ENCODE measurements at places on chromosomes 1 and 21.

DNA sequence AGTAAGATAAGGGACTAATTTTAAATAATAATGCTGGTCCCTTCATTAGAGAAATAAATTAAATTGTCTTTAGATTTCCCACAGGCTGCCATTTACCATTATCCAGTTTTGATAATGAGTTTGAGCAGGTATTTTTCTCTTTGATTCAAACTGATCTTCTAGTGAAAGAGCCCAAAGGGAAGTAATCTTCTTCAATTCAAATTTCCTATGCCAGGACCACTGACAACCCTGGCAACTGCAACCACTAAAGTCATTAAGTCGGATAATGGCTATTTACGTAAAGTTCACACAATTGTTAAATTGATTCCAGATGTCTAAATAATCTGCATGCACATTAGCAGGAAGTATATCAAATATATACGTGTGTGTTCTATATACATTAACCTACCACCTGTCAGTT, 399.3 kb downstream of the PTPRC start:
- no peak for ATAC-seq

- ATAC-seq = no peak
Observed at GRCh38 chr1:24896596-24897262, 33.3 kb downstream of the RUNX3 start.

- ATAC-seq = peak; percentile 71
Observed at GRCh38 chr1:26275580-26276431, 4.1 kb upstream of the SH3BGRL3 start.

- ATAC-seq = no peak
Observed at GRCh38 chr1:151563376-151563775, 23.3 kb downstream of the TUFT1 start.

- no peak for ATAC-seq
Observed at GRCh38 chr1:10431070-10431730, 967 bp downstream of the CENPS start.

- no peak for ATAC-seq
Observed at GRCh38 chr1:165116732-165117131, 239.8 kb downstream of the LMX1A start.

GRCh38 chr1:39269349-39269748, 64.9 kb downstream of the MACF1 start:
- ATAC-seq = peak; percentile 29

- no peak for ATAC-seq
Observed at GRCh38 chr1:42924851-42925760, 33.6 kb downstream of the SLC2A1 start.

DNA sequence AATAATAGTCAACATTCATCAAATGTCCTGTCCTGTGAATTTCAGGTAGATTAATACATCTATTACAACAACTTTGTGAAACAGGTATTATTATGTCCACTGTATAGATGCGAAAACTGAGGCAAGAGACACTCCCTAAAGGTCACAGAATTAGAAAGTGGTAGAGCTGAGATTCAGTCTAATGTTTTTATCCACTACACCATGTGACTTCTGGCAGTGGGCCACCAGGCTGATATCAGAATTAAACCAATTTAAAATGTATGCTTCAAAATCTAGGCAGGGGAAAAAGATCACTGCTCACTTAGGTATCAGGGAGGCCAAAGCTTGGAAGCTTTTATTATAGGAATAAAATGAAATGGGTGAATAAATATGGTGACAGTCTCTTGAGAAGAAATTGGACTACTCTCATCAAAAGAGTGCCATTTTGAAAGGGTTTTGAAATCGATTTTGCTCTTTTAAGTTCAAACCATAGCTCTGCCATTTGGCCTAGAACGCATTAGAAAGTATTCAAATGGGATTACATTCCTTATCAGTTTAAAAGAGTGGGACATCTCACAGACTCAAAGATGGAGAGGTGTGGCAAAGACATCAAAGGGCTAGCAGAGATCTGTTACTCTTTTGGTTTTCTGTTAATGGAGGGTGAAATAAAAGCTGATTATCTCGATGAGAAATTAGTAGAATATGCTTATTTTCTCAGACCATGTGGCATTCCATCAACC, 1.9 kb downstream of the DDAH1 start:
- ATAC-seq = no peak

GRCh38 chr1:33086384-33086850, 5.5 kb downstream of the AZIN2 start:
- peak; percentile 45 for ATAC-seq

- no peak for ATAC-seq
Observed at GRCh38 chr1:228849011-228849541, 113.8 kb downstream of the RHOU start.

DNA sequence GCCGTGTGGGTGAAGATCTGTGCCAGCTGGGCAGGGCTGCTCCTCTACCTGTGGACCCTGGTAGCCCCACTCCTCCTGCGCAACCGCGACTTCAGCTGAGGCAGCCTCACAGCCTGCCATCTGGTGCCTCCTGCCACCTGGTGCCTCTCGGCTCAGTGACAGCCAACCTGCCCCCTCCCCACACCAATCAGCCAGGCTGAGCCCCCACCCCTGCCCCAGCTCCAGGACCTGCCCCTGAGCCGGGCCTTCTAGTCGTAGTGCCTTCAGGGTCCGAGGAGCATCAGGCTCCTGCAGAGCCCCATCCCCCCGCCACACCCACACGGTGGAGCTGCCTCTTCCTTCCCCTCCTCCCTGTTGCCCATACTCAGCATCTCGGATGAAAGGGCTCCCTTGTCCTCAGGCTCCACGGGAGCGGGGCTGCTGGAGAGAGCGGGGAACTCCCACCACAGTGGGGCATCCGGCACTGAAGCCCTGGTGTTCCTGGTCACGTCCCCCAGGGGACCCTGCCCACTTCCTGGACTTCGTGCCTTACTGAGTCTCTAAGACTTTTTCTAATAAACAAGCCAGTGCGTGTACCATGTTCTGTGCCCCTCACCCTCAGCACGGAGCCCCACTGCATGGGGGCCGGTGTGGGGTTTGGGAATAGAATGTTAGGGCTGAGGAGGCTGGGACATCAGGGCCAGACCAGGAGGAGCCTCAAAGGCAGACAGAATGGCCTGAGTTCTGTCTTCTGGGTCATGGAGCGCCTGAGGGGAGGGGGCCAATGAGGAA, 21.3 kb downstream of the SERINC2 start:
- peak; percentile 31 for ATAC-seq

- ATAC-seq = no peak
Observed at GRCh38 chr1:115329965-115330364, 8.1 kb downstream of the NGF start.

GRCh38 chr1:173827611-173828010, 2.9 kb upstream of the CENPL start:
- ATAC-seq = no peak

All from stimulated activated memory B cell treated with anti-CD40 and anti-IgM and Interleukin-4, amounts not matched to agents 10 μg/mL and 1 μg/mL and 100 μg/mL, for 72 hours (primary cell).